Activated CD4-positive, alpha-beta T cell treated with anti-CD3 and anti-CD28 coated beads, Interleukin-2, amount 50 U/mL, for 1 hour (primary cell): ENCODE measurements at places on chromosomes 13 and 19.

DNA sequence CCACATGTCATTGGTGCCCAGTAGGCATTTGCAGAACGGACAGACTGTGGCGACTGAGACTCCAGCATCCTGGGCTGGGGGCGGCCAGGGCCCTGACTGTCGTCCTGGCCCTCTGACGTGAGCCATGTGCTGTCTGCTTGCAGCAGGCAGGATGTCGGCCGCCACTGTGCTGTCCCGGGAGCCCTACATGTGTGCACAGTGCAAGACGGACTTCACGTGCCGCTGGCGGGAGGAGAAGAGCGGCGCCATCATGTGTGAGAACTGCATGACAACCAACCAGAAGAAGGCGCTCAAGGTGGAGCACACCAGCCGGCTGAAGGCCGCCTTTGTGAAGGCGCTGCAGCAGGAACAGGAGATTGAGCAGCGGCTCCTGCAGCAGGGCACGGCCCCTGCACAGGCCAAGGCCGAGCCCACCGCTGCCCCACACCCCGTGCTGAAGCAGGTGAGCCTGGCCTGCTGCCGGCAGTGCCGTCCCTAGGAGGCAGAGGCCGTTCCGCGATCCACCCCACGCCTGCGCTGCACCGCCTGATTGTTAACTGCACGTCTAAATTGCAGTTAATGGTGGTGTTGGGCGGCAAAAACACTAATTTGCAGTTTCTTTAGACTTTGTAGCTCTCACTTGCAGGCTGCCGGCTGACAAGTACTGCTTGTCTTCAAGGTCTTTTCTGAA is 14.2 kb downstream of the TSSK6 start:
- DNase-seq = no peak

- no peak for DNase-seq
Observed at GRCh38 chr19:9883231-9883758, 48.2 kb downstream of the PIN1 start.

- DNase-seq = no peak
Observed at GRCh38 chr13:106681997-106682396, 114.1 kb upstream of the ARGLU1 start.

DNA sequence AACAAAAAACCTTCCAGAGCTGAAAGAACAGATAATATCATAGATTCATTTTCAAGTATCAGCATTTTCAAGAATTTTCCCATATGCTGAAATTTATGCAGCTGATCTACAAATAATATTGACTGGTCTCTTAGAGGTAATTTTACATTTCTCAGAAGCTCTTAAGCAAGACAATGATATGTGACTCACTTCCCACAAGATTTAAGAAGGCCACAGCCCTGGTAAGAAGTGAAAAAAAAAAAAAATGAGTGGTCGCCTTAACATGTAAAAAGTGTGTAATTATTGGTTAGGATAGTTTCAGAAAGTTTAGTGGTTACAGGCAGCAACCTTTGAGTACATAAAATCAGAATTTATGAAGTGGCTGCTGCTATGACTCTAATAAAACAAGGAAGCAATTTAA is 54.5 kb downstream of the NUFIP1 start:
- no peak for DNase-seq

- DNase-seq = no peak
Observed at GRCh38 chr19:2059422-2060201, 8.6 kb upstream of the MKNK2 start.

DNA sequence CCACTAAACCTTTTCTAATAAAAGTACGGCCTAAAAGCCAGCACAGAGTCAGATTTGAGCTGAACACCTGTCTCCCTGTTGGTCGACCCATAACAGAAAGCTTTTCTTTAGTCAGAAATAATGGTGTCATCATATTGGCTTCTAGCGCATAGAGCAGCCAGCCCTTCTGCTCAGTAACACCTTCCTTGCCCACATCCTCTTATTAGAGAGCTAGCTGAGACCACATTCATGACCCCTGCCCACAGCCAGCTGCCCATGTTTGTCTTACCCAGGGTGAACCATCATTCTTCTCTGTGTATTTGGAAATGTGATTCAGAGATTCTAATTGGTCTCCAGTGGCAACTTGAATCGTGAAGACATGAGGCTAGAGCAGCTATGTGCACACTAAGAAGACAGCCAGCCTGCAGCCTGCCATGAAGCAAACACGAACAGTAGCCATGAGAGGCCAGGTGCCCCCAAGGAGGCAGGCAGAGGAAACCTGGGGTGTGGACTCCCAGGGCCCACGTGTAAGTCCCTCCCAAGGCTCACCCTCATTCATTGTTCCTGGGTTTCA is 82.3 kb upstream of the PDCD5 start:
- no peak for DNase-seq
